Cardiac fibroblast (primary cell): ENCODE measurements at places on chromosomes 11 and 22.

DNA sequence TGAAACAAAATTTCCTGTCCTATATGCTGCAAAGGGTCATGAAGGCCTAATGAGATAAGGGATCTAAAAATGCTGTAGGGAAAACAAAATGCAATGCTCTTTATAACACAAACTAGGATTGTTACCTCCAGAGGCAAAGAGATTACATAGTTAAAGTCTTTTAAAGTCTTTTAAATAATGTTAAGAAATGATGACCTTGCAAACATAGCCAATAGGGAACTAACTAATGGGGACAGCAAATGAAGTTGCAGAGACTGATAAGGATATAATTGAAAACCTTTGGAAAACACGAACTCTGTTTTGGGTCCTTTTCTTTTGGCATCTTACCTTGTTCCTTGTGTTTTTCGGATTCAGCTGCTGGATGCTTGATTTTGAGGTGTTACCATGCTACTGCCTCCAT lies 485.9 kb downstream of the KCNA4 start:
- no peak for DNase-seq

- DNase-seq = no peak
Measured at GRCh38 chr11:72254299-72254993, 10.5 kb upstream of the PHOX2A start.

DNA sequence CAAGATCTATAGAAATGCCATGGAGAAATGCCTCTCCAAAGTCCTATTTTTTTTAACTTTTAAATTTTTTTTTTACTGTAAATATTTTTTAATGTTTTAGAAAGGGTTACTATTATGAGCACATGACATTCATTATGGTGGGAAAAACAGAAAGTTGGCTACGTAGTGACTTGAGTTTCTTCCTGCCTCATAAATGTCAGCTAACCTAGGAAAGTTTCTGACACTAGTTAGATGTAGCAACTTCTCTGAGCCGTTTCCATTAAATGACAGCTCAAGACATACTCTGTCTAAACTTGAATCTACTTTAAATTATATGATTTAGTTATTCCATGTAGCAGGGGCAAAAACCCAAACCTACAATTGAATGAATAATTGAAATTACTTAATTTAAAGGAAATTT lies 18.4 kb upstream of the CTSC start:
- no peak for DNase-seq

DNA sequence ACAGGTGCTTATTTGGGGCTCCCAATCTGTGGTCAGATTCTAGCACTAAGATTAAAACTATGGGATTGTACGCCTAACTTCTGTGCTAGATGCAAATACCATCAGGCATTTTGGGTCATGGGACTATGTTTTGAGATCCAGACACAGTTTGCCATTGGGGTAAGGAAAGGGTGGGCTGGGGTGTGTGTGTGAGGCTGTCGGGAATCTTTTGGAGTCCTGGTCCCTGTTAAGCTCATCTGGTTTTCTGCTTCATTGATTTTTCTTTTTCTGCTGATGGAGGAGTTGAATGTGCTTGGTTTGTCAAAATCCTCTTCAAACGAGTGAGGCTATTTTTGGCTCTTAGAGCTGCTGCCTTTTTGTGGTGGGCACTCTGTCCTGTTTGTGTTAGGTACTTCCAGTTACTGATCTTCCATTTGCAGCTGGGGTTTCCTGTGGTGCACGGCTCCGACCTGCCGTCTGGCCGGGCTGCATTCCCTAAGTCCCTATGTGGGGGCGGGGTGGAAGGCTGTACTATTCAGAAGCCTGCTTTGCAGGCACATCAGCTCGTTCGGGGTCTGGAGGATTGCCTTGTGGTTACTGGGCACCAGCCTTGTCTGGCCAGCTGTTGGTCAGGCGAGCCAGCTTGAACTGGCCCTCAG lies 2.9 kb downstream of the BCR start:
- peak; percentile 74 for DNase-seq

DNA sequence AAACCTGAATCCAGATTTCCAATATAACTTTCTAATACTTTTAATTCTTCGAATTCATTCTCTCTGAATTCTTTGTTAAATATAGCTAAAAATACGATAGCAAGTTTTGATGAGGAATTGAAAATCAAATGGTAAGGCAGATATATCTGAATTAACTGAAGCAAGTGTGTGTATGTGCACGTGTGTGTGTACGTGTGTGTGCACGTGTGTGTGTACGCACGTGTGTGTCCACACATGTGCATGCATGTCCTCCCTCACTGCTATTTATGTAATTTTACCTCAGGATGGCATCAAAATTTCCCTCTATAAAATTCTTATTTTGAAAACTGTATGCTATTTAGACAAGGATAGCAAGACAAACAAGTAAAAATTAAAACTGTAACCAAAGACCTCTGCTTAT lies 961.3 kb upstream of the CNTN5 start:
- no peak for DNase-seq

DNA sequence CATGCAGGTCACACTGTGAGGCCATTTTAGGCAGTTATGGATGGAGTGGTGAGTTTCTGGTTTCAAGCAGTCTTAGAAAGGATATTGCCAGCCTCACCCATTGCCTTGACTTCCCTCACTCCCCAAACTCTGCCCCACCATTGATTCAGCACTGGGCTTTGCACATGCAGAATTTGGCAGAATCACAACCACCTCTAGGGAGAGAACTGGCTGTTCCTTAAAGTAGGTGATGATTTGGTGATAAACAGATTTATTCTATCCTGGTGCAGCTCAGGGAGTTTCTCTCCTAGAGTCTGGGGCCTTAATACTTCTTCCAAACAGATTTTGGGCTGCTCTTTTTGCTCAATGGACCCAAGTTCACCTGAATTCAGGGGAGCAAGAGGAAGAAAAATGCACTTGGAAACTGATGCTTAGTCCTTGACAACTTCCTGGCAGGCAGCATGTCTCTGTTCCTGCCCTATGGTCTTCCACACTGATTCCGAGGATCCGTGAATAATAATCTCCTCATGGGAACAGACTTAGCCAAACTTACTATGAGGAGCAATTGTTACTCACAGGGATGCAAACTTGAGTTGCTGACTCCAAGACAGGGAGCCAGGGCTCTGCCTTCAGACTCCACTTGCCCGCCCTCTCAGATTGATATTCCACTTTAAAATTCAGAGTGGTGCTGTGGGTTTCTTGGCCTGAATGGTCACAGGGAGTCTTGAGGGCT lies 129.7 kb upstream of the PARVA start:
- no peak for DNase-seq

DNA sequence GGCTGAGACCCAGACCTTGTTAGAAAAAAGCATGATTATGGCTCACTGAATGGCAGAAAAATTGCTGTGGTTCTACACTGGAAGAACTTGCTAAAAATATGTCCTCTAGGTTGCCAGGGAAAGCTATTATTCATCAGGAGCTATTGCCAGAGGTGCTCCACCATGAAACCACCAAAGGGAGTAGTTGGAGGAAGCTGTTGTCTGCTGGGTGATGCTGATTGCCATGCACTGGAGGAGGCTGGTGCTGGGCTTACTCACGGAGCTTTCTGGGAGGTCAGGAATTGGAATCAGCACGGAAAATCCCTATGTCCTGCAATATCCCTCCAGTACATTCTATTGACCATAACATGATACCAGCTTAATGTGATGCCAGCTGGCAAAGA lies 199.6 kb upstream of the ZBED5 start:
- no peak for DNase-seq

DNA sequence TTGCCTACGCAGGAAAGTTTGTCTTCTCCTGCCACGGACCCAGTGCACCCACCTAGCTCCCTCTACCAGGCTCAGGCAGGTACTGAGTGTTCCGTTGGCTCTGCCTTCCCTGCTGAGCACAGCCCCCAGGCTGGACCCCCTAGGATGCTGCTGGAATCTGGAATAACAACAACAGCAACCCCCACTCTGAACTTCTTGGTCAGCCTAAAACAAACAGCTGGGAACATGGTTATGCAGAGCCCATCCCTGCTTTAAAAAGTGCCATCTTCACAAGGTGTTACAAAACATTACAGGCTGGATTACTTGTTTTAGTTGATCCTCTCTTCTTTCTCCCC lies 1.8 kb downstream of the OPCML start:
- DNase-seq = no peak

- DNase-seq = peak; percentile 24
Measured at GRCh38 chr11:18394928-18395734, 768 bp downstream of the LDHA start.

- no peak for DNase-seq
Measured at GRCh38 chr11:35272391-35272902, 133.5 kb downstream of the CD44 start.

- DNase-seq = no peak
Measured at GRCh38 chr11:64784813-64785581, 6.7 kb upstream of the SF1 start.

DNA sequence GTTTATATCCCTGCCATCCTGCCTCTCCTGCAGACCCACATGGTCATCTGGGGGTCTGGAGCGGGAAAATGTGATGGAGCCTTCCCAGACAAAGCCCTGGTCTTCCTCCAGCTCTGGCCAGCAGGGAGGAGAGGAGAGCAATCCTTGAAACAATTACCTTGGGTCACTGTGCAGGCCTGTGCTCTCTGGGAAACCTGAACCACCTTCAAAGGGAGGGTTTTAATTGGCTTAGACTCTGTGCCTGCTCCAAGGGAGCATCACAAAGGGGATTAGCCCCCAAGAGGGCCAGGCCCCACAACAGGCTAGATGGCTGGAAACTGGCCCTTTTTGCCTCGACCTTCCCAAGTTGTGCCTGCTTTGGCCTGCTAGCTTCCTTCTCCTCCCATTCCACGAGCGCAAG lies 351.9 kb downstream of the TENM4 start:
- DNase-seq = no peak

GRCh38 chr22:44276706-44277356 lies 35.9 kb downstream of the SHISAL1 start:
- DNase-seq = no peak

- DNase-seq = no peak
Measured at GRCh38 chr22:49155770-49156580, 671.7 kb downstream of the BRD1 start.

DNA sequence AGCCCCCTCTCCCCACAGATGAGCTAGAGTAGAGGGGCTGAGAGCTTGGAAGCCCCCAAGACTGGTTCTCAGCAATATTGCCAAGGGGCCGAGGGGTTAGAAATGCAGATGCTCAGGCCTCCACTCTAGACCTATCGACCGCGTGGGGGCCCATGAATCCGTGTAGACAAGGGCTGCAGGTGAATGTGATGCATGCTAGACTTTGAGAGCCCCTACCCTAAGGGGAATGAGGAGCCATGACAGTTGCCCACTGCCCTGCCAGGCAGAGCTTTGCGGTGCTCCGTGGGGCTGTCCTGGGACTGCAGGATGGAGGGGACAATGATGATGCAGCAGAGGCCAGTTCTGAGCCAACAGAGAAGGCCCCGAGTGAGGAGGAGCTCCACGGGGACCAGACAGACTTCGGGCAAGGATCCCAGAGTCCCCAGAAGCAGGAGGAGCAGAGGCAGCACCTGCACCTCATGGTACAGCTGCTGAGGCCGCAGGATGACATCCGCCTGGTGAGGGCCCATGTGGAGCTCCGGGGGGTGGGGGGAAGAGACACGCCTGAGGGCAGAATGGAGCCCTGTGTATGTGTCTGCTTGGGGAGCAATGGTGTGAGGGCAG lies 1.3 kb downstream of the SSH3 start:
- no peak for DNase-seq

GRCh38 chr22:19800761-19801244 lies 40.2 kb downstream of the TBX1 start:
- DNase-seq = peak; percentile 22

DNA sequence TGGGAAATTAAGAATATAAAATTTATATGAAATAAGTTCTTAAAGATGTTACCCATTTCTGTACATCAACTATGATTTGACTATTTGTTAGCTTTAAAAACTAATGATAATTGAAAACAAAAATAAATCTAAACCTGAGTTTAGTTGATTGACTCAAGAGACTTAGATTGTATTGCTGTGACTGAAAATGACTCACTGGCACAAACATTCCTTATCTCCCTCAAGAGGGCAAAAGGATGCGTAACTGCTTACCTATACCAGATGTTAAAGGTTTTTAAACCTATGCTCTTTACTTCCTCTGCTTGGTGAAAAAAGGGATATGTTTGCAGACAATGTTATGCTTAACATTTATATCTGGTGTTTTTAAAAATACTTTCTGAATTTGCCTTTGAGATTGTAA lies 30.3 kb downstream of the ATM start:
- DNase-seq = peak; percentile 41

- DNase-seq = no peak
Measured at GRCh38 chr11:16812274-16812673, 73.8 kb downstream of the C11orf58 start.
